ENCODE measurements at places on chromosomes 2 and 18. TPM values are rescaled to one million over a fixed set of nuclear protein-coding genes. Genes with fewer than 3 reads are reported as not detected.

C2orf42 gene
- total RNA-seq = 31.5 TPM

IL1A gene
- total RNA-seq = 1.1 TPM

GPR45 gene
- total RNA-seq = not detected

ADGRF3 gene
- total RNA-seq = not detected

LPIN2 gene
- total RNA-seq = 21.9 TPM

DSG4 gene
- not detected for total RNA-seq

ADD2 gene
- total RNA-seq = not detected

KCNG3 gene
- total RNA-seq = under 0.01 TPM

AMER3 gene
- total RNA-seq = not detected

SDC1 gene
- 22.0 TPM for total RNA-seq

PID1 gene
- 0.83 TPM for total RNA-seq

L3MBTL4 gene
- under 0.01 TPM for total RNA-seq

ITPRID2 gene
- 168 TPM for total RNA-seq

ATIC gene
- total RNA-seq = 29.4 TPM

SNED1 gene
- total RNA-seq = 1.1 TPM

OR6B2 gene
- not detected for total RNA-seq

LYPD6 gene
- 0.90 TPM for total RNA-seq

FAP gene
- 71.0 TPM for total RNA-seq

ITPRIPL1 gene
- total RNA-seq = 1.4 TPM

DYNAP gene
- not detected for total RNA-seq

CTNNA2 gene
- total RNA-seq = not detected

NYAP2 gene
- total RNA-seq = not detected

SLC1A4 gene
- 8.1 TPM for total RNA-seq

RUFY4 gene
- not detected for total RNA-seq

MARCO gene
- not detected for total RNA-seq

NPAS2 gene
- total RNA-seq = 5.6 TPM

LCT gene
- under 0.01 TPM for total RNA-seq

SPATA3 gene
- total RNA-seq = not detected
